Effector memory CD4-positive, alpha-beta T cell (primary cell): ENCODE measurements at places on chromosomes 1 and 21.

DNA sequence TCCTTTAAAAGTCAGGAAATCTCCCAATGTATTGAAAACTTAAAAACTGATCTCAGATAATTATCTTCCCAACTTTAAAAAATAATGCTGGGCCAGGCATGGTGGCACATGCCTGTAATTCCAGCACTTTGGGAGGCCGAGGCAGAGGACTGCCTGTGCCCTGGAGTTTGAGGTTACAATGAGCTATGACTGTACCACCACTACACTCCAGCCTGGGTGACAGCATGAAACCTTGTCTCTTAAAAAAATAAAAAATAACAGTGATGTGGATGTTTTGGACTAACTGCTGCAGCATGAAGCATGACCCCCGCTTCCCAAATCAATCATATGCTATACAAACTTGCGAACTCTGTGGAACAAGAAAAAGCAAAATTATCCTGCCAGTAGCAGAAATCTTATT is 186.3 kb downstream of the RERE start:
- no peak for DNase-seq

GRCh38 chr1:205144751-205145150 is 23.0 kb upstream of the RBBP5 start:
- no peak for DNase-seq

- no peak for DNase-seq
Observed at GRCh38 chr1:6519935-6520671, 28.6 kb upstream of the PLEKHG5 start.

DNA sequence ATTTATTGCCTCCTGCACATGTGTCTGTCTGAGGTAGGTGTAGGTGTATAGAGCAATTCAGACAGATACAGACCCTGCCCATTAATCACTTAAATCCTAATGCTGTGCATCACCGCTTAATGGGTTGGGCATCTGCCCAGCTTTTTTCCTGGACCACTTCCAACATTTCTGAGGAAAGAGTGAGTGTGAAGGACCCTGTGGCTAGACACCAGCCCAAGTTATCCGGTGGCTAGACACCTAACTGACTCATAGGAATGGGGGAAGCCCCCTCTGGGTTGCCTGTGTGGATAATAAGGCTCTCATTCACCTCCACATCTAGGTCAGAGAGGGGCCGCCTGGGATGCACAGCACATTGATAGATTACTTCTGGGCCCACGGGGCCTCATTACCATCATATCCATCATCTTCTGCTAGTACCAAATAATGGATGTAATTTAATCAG is 121.1 kb upstream of the RAVER2 start:
- no peak for DNase-seq

GRCh38 chr1:3389093-3389833 is 65.2 kb upstream of the ARHGEF16 start:
- no peak for DNase-seq

- no peak for DNase-seq
Observed at GRCh38 chr1:46418976-46419375, 24.9 kb downstream of the FAAH start.

GRCh38 chr1:47507144-47507543 is 69.3 kb downstream of the FOXD2 start:
- no peak for DNase-seq

- no peak for DNase-seq
Observed at GRCh38 chr1:18989176-18989799, 32.8 kb upstream of the IFFO2 start.

DNA sequence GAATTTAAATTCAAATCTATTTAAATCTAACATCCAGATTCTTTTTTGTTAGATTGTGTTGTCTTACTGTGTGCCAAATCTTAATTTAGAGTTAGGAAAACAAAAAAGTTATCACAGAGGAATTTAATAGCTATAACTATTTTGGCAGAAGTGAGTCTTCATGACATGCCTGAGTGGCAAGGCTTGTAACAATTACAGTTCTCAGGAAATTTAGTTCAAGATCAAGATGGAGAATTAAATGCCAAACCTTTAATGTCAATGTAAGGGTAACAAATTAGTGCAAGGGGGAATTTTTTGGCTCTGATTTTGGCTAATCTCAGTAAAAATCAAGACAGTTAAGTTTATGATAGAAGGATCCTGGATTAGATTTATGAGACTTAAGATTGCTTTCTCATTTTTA is 58.4 kb downstream of the GDAP2 start:
- no peak for DNase-seq

DNA sequence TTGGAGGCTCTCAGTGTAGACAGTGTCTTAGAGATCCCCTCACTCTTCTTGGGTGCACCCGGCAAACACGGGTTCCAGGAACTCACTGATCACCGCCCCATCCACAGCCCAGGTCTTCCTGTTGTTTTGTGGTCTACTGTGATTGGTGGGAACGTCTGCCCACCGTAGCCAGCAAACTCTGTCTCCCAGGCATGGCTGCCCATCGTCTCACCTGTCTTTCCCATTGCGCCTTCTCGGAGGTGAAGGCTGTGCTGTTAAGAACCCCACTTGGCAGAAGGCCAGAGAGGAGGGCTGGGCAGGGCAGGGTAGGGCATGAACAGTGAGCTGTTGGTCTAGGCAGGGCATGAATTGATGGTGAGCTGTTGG is 14.1 kb upstream of the KCNA2 start:
- no peak for DNase-seq

DNA sequence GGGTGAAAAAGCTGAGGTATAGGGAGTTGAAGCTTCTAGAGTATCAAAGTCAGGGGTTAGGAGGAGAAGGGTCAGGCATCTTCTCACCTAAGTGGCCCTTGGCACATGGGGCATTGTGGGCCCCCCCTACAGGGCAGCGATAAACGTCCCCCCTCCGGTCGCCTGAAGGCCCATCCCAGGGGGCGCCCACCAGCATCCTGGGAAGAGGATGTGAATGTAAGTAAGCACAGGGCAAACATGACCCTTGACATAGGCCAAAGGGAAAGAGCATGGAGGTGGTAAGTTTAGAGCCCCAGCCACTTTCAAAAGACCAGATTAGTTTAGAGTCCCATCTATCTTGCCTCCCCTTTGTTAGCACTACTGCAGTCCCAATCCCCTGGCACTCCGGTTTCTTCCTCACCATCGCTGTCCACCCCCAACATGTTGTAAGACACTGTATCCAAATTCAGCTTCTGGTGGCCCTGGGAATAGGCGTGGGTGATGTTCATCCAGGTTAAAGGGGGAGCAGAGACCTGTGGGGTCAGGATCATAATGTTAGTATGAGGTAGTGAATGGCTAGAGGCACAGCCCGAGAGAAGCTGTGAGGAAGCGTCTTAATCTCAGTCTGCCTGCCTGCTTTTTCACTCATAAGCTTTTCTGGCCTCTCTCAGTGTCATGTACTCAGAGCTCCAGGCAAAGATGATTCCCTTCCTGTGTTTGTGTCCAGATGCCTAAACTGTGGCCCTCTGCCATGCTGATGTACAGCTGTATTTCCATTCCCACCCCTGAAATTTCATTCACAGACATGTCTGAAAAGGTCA is 2.7 kb downstream of the ITGA10 start:
- no peak for DNase-seq

GRCh38 chr1:76381450-76382097 is 307.0 kb downstream of the ST6GALNAC3 start:
- no peak for DNase-seq

DNA sequence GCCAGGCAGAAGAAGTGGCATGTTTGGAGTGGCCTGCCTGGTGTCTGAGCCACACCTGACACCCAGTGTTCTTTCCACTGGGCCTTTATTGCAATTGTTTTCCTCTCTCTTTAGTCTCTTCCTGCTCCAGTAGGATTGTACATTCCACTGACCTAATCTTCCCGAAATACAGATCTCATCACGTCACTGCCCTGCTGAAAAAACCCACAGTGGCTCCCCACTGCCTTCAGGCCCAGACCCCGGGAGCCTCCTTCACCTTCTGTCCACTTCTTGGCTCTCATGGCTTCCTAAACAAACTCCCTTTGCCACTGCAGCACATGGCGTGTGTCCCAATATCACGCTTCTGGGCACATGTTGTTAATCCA is 25.3 kb upstream of the ATP5PO start:
- DNase-seq, result no peak

DNA sequence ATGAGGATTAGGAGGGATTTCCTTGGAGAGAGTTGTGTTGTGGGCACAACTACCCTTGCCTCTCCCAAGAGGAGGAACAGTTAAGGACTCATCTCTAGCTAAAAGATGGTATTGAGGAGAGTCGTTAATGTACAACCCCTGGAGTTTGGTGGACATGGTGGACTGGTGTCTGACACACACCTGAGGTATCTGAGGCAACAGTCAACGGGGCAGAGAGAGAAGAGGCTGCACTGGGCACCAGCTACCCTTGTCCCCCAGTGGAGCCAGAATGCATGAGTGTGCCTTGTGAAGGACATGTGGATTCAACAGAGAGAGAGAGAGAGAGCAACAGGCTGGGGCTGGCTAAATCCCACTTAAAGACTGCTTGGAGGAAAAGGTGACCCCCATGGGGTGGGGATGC is 13.0 kb downstream of the RAB7B start:
- no peak for DNase-seq

- no peak for DNase-seq
Observed at GRCh38 chr1:59638231-59638711, 176.5 kb upstream of the HOOK1 start.

DNA sequence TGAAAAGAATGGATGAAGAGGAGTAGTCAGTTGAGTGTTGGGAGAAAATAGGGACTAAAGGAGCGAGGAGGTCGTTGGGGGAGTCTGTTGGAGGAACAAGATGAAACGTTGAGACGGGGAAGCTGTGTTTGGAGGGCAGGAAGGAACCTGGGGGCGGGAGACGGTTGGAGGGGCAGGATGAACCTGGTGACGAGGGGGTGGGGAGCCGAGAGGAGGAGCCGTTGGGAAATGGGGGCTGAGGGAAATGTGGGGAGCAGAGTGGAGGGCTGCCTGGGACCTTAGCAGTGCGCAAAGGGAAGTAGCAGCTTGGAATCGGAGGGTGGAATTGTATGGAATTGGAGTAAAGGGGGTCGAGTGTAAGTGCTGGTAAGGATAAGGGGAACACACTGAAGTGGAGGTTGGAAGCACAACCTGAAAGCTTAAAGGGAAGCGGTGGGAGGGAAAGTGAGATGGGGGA is 630 bp downstream of the MTF2 start:
- peak; percentile 17 for DNase-seq

DNA sequence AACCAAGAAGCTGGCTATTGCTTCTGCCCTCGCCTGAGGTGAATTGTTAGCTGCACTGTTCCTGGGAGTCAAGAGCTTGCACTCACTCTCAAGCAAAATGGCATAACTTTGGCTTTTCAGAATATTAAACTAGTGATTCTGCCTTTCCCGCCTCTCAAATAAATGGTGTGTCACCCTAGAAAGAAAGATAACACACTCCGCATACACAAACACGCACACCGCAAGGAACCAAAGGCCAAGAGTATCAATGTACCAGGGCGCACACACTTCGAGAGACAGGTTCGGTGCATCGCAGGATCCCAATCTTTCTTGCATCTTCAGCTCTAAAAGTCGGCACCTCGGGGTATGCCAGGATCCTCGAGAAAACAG is 470 bp upstream of the RTCA start:
- no peak for DNase-seq
